Bone marrow (tissue), 2 donors: ENCODE measurements at places on chromosomes 1 and 21.

GRCh38 chr1:50275566-50275965 lies 147.7 kb downstream of the DMRTA2 start:
- no peak for DNase-seq

- DNase-seq = no peak
Observed at GRCh38 chr1:167849666-167850065, 64.3 kb downstream of the ADCY10 start.

DNA sequence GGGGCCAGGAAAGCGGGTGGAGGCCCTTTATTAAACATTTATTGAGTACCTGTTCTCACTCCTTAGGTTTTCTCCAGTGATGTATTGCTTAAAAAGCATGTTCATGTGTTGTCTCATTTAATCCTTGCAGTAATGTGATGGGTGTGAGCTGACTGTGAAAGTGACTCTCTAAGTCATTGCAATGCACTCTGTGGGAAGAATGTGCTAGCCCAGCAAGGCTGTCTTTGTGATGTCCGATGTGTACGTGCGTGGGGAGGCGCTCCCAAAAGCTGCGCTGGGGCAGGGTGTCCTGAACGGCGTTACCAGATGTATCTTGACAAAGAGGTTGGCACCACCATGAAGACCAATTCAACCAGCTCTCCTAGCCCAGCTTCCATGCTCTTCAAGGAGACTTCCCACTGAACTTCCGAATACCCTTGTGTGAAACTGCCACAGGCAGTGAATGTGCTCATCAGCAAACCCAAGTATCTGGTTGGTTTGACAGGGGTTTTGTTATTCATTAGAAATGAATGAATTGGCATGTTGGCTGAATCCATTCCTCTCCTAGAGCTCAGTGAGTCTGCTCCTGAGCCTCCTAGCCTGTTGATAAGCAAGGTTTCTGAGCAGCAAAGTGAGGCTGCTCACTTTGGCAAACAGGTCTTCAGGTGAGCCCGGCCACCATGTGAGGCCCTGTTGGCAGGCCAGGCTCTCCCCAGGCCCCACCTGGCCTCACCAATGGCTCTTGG lies 28.0 kb downstream of the NUAK2 start:
- DNase-seq = no peak

DNA sequence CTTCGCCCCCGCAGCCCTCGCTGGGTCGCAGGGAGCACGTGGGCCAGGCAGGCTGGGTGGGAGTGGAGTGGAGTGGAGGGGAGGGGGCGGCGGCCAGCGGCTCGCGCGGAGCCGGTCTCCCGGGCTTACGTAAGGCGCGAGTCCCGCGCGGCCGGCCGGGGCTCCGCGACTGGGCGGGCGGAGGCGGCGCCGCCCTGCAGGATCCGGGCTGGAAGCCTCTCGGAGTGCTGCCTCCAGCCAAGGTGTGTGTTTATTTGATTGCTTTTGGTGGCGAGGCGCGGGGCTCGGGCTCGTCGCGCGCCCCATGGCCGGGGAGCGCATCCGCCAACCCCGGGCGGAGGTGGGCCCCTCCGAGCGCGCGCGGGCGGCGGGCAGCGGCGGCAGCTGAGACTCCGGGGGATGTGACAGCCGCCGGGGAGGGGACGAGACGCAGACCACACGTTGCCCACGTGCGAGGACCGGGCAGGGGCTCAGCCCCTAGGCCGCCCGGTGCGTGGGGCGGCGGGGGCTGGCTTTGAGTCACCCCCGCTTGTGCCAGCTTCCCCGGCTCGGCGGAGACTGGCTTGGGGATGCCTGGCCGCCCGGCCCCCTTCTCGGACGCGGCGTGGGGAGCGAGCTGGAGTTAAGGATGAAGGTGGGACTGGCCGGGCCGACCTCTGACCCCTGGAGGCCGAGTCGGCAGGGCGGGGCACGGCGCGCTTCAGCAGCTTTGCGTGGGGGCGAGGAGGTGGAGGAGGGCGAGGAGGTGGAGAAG lies 402 bp upstream of the AK4 start:
- DNase-seq = peak; percentile 44

DNA sequence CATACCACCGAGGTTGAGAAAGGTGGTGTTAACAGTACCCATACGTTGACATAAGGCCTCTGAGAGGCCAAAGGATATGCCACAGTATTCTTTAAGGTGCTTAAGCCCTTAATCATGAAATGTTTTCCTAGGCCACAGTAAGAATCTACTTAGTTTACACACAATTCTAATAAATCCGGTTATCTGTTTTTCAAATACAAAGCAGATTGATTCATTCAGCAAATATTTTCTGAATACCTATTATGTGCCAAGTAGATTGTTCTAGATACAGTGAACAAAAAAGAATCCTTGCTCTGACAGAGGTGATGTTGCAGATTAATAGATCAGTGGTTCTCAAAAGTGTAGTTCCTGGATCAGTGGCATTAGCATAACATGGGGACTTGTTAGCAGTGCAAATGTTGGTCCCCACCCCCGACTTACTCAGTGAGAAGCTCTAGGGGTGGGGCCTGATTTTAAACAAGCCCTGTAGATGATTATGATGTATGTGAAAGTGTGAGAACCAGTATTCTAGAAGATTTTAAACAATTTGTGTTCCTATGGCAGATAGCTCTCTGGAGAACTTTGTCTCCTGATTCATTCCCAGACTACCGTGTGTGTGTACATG lies 61.6 kb downstream of the NFIA start:
- DNase-seq = no peak

DNA sequence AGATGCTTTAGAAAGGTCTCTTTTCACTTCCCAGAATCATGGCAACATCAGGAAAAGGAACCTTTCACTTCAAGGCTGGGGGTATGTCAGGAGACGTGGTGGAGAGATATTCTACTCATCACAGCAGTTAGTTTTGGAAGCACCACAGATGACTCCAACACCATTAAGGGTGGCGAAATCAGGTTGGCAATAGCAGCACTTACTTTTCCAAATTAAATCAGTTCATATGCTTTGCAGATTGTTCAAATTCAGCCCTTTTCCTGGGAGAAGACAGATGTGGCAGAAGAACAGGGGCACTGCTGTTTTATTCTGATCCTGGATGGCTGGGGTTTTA lies 79.0 kb downstream of the RUNX1 start:
- no peak for DNase-seq

DNA sequence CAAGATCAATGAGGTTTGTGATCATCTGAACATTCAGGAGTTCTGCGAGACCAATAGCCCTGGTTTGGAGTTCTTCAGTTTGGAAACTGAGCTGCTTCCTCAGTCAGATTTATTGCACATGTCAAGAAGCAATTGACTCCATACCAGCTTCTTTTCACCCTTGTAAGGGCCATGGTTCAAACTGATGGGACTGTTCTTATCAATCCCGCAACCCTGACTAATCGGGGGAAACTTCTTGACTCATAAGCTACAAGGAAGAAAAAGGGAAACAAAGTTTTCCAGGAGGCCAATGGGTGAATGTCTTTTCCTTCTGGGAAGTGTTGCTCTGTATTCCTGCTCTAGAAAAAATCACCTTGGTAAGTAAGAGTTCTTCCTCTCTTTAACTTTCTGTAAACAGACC lies 187.9 kb downstream of the MIS18A start:
- DNase-seq = no peak
